Activated T-helper 17 cell treated with anti-CD3 and anti-CD28 coated beads, Interleukin-2, amount 50 U/mL, for 72 hours (primary cell): ENCODE measurements at places on chromosomes 6 and 20.

GRCh38 chr20:35443003-35443402, 5.0 kb upstream of the GDF5 start:
- H3K36me3 ChIP-seq = no peaks in the 10 kb centered on the region
- peaks cover 14% of the 10 kb centered on the region for H3K27me3 ChIP-seq
- no peak overlapping the region for H3K4me3 ChIP-seq
- no peaks in the 10 kb centered on the region for H3K4me1 ChIP-seq

GRCh38 chr20:43525021-43525420, 17.5 kb downstream of the L3MBTL1 start:
- H3K27me3 ChIP-seq = peaks cover 10% of the 10 kb centered on the region
- no peak overlapping the region for H3K27ac ChIP-seq
- H3K4me3 ChIP-seq = no peak overlapping the region

GRCh38 chr6:38012573-38012972, 193.0 kb downstream of the ZFAND3 start:
- no peak overlapping the region for H3K4me3 ChIP-seq
- peaks cover 15% of the 10 kb centered on the region for H3K4me1 ChIP-seq
- peaks cover 9% of the 10 kb centered on the region for H3K36me3 ChIP-seq
- ATAC-seq = no peak
- no peak overlapping the region for H3K27ac ChIP-seq

- no peaks in the 10 kb centered on the region for H3K27me3 ChIP-seq
- no peak overlapping the region for H3K27ac ChIP-seq
- peaks cover 42% of the 10 kb centered on the region for H3K4me1 ChIP-seq
- no peak overlapping the region for H3K4me3 ChIP-seq
Measured at GRCh38 chr6:156954816-156955215, 177.6 kb downstream of the ARID1B start.
